Smooth muscle cell of trachea (primary cell): ENCODE measurements at places on chromosomes 6 and 20. TPM values are rescaled to one million over a fixed set of nuclear protein-coding genes. Genes with fewer than 3 reads are reported as not detected.

Gene OOEP
- total RNA-seq, result 0.29 TPM in 1 of 2 replicates, not detected in the other

Gene POU3F2
- not detected in 2 replicates for total RNA-seq

Gene C6orf52
- total RNA-seq, result 0.50 and 0.58 TPM in 2 replicates

Gene COL9A1
- not detected in 2 replicates for total RNA-seq

Gene SRMS
- total RNA-seq, result not detected in 2 replicates

Gene GJA1
- 120 and 124 TPM in 2 replicates for total RNA-seq

Gene TUBB2B
- 4.0 and 4.1 TPM in 2 replicates for total RNA-seq

Gene VWA7
- total RNA-seq, result 0.50 and 1.2 TPM in 2 replicates

Gene SYTL3
- total RNA-seq, result 4.9 and 7.4 TPM in 2 replicates

Gene EYA4
- total RNA-seq, result 26.2 and 29.9 TPM in 2 replicates

Gene RPS10
- total RNA-seq, result 1,843 and 2,692 TPM in 2 replicates

Gene NNAT
- total RNA-seq, result 1.5 TPM in 2 replicates

Gene TREML2
- not detected in 2 replicates for total RNA-seq

Gene COL9A3
- 0.15 and 1.2 TPM in 2 replicates for total RNA-seq

Gene SLC32A1
- total RNA-seq, result not detected in 2 replicates

Gene SALL4
- total RNA-seq, result 0.15 and 0.17 TPM in 2 replicates

Gene SRSF6
- total RNA-seq, result 50.6 and 59.8 TPM in 2 replicates

Gene DTNBP1
- 7.6 and 10.8 TPM in 2 replicates for total RNA-seq

Gene SLC24A3
- under 0.01 TPM in 1 of 2 replicates, not detected in the other for total RNA-seq

Gene EYA2
- 0.44 and 1.5 TPM in 2 replicates for total RNA-seq

Gene ZC2HC1B
- total RNA-seq, result not detected in 2 replicates

Gene BEND6
- 7.7 and 17.7 TPM in 2 replicates for total RNA-seq

Gene SIRPB2
- total RNA-seq, result not detected in 2 replicates

Gene RAMACL
- 1.8 and 2.5 TPM in 2 replicates for total RNA-seq

Gene FAM83B
- total RNA-seq, result under 0.01 TPM in 1 of 2 replicates, not detected in the other

Gene MEP1A
- total RNA-seq, result not detected in 2 replicates

Gene PRICKLE4
- 0.83 TPM in 1 of 2 replicates, not detected in the other for total RNA-seq

Gene CLVS2
- total RNA-seq, result under 0.01 TPM in 1 of 2 replicates, not detected in the other

Gene MCCD1
- total RNA-seq, result not detected in 2 replicates

Gene TRIM31
- total RNA-seq, result not detected in 2 replicates

Gene LST1
- not detected in 2 replicates for total RNA-seq

Gene TCF21
- total RNA-seq, result 35.1 and 65.0 TPM in 2 replicates

Gene ENPP1
- total RNA-seq, result 18.0 and 42.0 TPM in 2 replicates

Gene MLN
- total RNA-seq, result not detected in 2 replicates

Gene KCNS1
- 0.29 and 2.5 TPM in 2 replicates for total RNA-seq

Gene DUSP15
- total RNA-seq, result 0.33 TPM in 1 of 2 replicates, not detected in the other

Gene FOXS1
- total RNA-seq, result not detected in 2 replicates

Gene PDRG1
- total RNA-seq, result 3.3 and 5.1 TPM in 2 replicates

Gene MEI4
- total RNA-seq, result not detected in 2 replicates

Gene GPR63
- total RNA-seq, result 0.29 and 0.99 TPM in 2 replicates

Gene PFDN6
- 26.6 and 51.3 TPM in 2 replicates for total RNA-seq

Gene MPIG6B
- total RNA-seq, result not detected in 2 replicates

Gene NKAIN4
- total RNA-seq, result not detected in 2 replicates

Gene HLA-DRB5
- 0.15 TPM in 1 of 2 replicates, not detected in the other for total RNA-seq

Gene ENPP4
- total RNA-seq, result 0.50 and 1.0 TPM in 2 replicates

Gene TAGAP
- total RNA-seq, result not detected in 2 replicates

Gene PBOV1
- total RNA-seq, result not detected in 2 replicates
